ENCODE measurements at places on chromosomes 6 and 20.

DNA sequence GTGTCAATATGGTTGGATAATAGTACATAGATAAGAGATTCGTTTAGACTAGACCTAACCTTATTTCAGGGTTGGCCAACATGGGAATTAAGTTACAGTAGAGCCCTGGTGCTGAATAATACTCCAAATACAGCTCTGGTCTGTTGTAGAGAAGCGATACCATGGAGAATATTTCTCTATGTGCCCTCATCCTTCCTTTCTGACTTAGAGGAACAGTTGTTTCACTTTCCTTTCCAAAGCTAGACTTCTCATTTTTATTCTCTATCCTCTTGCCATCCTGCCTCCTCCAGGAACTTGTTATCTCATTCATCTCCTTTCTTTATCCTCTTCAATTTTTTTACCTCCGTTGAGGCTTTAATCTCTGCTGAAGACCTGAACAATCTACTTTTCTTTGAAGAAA lies 68.9 kb downstream of the EDN1 start:
- no peak for DNase-seq

GRCh38 chr6:90386399-90387382 lies 90.0 kb upstream of the BACH2 start:
- DNase-seq, result no peak

DNA sequence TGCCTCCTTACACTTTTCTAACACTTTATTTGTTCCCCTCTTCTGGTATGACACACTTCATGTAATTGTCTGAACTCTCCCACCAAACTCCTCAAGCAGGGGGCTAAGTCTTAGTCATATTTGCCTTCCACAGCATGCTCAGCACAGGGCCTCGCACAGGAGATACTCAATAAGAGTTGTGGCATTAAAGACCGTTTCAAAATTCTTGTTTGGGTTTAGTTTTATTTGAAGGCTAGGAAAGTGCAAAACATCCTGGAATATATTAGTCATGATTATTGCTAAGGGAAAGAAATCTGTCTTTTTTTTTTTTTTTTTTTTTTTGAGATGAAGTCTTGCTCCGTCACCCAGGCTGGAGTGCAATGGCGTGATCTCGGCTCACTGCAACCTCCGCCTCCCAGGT lies 137.6 kb upstream of the ECI2 start:
- no peak for DNase-seq

DNA sequence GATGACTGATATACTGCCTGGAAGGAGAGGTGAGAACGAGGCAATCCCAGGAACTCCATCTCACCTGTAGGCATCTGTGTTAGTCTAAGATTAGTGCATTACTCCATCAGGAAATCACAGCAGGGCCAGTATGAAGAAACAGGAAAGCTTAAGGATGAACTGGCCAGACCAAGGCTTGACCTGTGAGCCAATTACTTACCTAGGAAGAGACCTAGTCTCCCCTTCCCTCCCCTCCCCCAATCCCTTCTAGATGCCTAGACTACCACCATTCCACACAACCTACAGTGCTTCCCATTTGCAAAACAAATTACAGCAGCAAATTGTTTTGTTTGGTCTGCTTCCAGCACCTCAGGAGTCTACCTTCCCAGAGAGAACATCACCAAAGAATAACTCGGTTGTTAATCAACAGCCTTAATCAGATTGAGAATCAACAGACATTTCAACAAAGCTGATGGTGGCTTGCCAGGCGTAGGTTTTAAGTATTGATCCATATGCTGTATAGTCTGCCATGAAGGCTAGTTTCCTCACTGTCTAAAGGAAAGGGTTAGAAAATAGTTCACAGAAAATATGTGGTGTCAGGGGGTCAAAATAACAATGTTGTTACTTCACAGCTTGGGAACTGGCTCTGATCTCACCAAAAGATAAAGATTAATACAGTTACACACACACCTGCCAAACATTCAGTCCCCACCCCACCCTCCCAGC lies 10.1 kb downstream of the PKHD1 start:
- DNase-seq, result no peak

DNA sequence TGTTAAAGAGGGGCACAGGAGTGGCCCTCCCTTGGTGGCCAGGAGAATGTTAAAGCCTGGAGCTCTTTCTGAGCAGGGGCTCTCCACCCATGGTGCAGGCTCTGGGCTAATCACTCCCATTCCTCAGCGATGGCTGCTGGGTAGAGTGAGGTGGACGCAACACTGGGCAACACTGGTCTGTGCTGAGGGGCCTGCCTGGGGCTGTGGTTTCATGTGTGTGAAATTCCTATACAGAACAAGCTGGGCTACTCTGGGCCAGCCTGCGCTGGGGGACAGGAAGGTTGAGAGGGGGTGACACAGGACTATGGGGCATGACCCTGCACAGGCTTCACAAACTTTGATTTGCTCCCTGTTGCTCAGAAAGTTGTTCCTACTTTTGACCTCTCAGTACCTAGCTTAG lies 392.6 kb downstream of the ZFAND3 start:
- DNase-seq, result no peak
